ENCODE measurements at places on chromosomes 5 and 9. TPM values are rescaled to one million over a fixed set of nuclear protein-coding genes. Genes with fewer than 3 reads are reported as not detected.

DNA sequence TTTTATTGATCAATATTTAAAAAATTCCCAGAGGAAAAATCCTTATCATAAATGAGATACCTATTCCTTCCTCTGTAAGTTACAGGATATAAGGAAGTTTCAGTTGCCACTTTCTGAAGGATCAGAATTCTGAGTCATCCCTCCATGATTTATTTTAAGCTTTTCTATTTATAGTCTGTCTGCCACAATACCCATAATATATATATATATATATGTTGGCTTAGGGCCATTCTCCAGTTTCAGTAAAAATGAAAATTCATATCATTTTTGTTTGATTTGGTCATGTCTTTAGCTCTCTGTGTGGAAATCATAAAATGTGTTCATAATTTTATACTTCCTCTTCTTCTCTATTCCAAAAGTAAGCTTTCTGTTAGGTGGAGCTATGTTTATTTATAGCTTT, 215.8 kb upstream of the CYLC2 start:
- DNase-seq: peak; percentile 28

GRCh38 chr5:131274326-131275063, 10.6 kb downstream of the CDC42SE2 start:
- DNase-seq: no peak

FGF10 gene
- total RNA-seq: 48.9 TPM

MYMK gene
- total RNA-seq: not detected

DNA sequence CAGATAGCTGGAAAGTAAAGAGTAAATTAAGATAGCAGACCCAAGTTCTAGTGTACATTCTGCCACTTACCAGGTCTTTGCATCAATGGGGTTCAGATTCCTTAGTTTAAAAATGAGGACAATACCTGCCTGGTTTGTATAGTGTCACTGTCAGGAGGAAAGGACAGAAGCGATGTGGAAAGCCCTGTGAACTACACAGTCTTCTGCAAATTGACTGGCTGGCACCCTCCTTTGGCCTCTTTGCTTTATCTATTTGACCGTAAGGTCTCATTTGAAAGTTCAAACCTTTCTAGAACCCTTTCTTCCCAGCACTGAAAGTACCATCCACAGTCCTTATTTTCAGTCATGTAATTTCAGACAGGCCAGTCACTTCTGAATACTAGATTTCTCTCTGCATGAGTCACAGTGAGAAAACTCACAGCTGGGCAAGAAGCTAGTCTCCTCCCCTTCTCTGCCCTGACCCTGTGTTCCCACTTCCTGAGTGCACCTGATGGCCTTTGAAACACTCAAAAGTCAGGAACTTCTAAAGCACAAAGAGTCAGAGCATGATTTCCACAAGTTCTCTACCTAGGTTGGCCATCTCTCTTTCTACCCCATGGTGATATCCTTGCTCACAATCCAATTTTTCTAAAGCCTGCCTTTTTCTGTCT, 91.3 kb upstream of the RASEF start:
- peak; percentile 9 for DNase-seq

TLN1 gene
- total RNA-seq: 273 TPM

DNA sequence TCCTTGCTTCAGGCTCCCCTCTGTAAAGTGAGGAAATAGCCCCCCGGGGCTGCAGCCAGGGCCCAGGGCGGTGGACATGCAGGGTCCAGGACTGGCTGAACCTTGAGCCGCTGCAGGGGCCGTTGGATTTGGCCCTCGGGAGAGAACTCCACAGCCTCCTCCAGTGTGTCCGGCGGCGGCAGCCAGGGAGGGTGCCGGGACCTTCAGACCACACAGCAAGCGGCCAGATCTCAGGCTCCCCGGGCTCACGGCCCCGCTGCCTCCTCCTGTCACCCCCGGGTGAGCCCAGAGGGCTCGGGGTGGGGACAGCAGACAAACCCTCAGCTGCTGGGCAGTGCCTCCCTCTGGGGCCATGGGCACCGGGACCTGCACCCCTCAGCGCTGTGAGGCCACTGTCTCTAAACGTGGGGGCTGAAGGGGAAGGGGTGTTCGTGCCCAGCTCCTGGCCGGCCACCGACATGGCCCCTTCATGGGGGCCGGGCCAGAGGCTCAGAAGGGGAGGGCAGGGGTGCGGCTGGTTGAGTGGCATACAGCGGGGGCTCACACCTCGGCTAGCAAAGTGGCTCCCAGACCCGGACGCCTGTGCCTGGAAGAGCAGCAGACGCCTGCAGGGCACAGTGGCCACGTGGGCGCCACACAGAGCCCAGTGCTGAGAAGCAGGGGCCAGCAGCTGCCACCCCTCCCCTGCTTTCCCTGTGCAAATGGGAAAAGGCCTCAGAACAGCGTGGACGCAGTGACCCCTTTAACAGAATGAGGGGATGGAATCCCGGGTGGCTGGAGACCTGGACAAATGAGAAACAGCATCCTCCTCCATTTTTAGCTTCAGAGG, 19.7 kb downstream of the SLC9A3 start:
- DNase-seq: no peak

- peak; percentile 53 for DNase-seq
These were observed 59.4 kb downstream of the SIL1 start for GRCh38 chr5:139138809-139139208.

DNA sequence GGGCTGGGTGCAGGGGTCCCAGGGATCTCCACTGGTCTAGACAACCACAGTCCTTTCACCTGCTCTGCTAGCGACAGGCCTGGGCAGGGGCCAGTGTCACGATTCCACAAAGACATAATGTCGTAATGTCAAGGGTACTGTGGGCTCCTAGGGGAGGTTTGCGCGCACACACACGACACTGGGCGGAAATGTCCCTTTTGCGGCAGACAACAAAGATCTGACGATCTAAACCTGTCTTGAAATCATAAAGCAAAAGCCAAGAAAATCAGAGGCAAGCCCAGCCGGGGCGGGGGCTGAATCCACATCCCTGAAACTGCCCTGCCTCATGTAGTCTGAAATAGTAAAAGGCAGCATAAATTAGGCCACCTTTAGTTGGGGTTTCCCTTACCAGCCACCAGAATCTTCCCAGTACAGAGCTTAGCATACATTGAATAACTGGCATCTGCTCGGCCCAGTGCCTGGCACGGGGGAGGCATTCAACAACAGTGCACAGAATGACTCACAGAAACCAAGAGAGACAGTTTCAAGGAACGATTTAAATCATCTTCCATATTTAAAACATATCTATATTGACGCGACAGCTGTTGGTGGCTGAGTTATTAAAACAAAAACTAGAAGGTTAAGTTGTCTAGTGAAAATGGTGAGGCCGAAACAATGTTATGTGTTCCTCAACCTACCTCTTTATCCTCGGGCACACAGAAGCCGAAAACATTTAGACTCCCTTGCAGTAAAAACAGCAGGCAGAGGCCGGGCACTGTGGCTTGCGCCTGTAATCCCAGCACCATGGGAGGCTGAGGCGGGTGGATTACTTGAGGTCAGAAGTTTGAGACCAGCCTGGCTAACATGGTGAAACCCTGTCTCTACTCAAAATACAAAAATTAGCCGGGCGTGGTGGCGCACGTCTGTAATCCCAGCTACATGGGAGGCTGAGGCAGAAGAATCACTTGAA, 151.0 kb downstream of the MYO10 start:
- DNase-seq: no peak

DNA sequence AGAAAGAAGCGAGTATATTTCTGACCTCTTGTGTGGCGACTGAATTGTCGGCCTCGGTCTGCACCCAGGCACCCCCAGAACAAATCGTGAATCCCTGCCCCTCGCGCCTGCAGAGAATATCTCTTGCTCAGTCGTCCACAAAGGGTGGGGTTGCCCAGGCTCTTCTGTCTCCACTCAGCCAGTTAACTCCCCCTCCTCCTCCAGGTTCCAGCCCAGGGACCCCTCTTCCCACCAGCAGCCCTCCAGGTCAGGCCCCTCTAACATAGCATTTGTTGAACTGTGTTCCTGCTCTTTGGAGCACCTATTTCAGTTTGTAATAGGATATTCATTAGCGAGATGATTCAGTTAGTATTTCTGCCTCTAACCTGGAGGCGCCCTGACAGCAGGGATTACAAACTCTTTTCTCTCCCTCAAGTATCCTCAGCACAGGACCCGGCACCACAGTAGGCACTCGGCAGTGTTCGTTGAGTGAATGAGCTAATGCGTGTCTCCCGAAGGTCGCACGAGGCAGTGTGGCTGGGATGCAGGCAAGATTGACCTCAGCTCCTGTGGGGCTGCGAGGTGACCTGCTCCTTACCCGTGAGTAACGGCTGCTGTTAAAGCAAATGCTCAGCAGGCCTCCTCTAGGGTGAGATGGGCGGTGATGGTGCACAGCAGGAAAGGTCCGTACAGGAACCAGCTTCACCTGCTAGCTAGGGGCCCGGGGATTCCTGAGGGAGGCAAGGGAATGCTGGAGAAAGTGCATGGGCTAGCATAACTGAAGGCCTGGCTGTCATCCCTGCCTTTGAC, 25.8 kb downstream of the ZBTB34 start:
- no peak for DNase-seq

DNA sequence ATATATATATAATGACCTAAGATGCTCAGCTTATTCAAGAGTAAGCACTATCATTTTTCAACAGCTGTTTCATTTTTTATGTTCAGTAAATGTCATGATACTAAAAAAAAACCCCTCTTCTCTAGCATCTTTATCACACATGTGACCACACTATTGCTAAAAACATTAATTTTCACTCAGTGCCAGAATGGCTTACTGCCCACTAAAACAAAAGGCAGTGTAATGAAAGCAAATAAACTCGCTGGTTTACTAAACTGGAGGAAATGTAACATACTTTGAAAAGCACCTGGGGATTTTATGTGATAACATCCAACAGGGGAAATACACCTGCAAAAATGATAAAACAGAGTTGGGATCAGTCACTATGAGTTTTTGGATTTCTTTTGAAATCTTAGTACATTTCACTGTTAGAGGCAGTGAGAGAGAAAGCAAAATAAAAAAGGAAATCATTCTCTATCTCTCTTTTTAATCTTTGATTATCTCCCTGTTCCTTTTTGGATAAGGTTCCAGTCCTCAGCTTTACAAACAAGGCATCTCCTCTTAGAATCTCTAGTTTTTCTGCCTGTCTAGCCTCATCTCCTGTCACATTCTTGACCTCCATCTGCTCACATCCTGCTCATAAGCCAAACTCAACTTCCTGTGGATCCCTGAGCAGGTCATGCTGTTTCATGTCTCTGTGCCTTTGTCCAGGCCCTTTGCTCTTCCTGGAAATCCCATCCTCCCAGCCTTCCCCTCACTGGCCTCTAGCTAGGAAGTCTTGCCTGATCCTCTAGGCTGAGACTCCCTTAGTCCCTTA, 338.0 kb downstream of the MAN2A1 start:
- no peak for DNase-seq

LAMC3 gene
- total RNA-seq: 17.8 TPM

- DNase-seq: no peak
These were observed 3.4 kb downstream of the RPL37 start for GRCh38 chr5:40831346-40832210.

DNA sequence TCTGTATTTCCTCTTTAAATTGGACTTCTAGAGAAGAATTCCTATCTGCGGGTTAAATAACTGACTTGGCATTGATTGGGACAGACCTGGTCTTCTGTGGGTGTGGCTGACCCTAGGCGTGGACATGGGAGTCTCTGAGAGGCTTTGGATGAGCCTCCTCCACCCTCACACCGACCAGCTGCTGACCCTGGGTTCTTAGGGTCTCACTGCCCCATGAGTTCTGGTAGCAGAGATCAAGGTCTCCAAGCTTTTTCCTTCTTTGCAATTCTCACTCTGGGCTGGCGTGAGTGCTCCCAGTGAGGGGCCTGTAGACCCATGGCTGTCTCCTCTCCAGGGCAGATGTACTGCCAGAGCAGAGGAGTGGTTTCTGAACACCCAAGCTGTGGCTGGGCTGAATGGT, 41.6 kb upstream of the PITX1 start:
- DNase-seq: no peak

FGFR4 gene
- total RNA-seq: 1.4 TPM

Measured in umbilical cord (tissue), 2 donors.